ENCODE measurements at places on chromosomes 6 and 20. TPM values are rescaled to one million over a fixed set of nuclear protein-coding genes. Genes with fewer than 3 reads are reported as not detected.

CDS2 gene
- total RNA-seq = 24.8 TPM

MAP1LC3A gene
- total RNA-seq = 71.5 TPM

FAM50B gene
- 4.9 TPM for total RNA-seq

RIMS1 gene
- 5.2 TPM for total RNA-seq

MEP1A gene
- not detected for total RNA-seq

LRRN4 gene
- total RNA-seq = not detected

RAET1G gene
- total RNA-seq = 4.9 TPM
